ENCODE measurements at places on chromosomes 7 and 10. TPM values are rescaled to one million over a fixed set of nuclear protein-coding genes. Genes with fewer than 3 reads are reported as not detected.

KCNIP2 gene
- 5.9 TPM for total RNA-seq

DNA sequence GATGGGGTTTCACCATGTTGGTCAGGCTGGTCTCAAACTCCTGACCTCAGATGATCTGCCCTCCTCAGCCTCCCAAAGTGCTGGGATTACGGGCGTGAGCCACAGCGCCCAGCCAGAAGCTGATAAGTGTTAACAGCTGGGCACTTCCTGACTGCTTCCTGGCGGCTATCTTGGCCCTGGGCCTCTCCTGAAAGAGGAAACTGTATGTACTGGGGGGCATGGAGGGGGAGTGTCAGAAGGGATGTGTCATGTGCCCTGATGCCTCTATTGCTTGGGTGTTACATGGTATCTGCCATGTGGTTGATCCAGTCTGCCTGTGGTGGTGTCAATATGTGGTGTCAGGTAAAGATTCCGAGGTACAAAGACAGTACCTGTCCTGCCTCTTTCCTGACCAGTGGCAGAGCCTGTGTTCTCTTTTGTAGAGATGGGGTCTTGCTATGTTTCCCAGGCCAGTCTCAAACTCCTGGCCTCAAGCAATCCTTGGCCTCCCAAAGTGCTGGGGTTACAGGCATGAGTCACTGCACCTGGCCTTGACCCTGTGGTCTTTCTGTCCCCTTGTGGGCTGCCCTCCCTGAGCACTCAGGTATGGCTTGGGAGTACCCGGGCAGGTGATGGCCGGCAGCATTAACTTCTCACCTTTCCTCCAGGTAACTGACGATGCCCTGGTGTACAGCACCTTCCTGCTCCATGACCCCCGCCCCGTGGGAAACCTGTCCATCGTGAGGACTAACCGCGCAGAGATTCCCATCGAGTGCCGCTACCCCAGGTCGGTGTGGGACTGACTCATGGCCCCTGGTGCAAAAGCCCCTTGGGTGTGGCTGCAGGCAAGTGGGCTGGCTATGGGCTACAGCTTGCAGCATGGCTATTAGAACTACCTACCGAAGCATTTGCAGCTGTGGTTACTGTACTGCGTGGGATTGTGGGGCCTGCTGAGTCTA lies 4.4 kb downstream of the ZP3 start:
- DNase-seq = no peak

- DNase-seq = no peak
These were observed 22.7 kb downstream of the MKRN1 start for GRCh38 chr7:140456551-140457051.

- DNase-seq = no peak
These were observed 30.7 kb downstream of the PTPRN2 start for GRCh38 chr7:158556721-158557440.

DNA sequence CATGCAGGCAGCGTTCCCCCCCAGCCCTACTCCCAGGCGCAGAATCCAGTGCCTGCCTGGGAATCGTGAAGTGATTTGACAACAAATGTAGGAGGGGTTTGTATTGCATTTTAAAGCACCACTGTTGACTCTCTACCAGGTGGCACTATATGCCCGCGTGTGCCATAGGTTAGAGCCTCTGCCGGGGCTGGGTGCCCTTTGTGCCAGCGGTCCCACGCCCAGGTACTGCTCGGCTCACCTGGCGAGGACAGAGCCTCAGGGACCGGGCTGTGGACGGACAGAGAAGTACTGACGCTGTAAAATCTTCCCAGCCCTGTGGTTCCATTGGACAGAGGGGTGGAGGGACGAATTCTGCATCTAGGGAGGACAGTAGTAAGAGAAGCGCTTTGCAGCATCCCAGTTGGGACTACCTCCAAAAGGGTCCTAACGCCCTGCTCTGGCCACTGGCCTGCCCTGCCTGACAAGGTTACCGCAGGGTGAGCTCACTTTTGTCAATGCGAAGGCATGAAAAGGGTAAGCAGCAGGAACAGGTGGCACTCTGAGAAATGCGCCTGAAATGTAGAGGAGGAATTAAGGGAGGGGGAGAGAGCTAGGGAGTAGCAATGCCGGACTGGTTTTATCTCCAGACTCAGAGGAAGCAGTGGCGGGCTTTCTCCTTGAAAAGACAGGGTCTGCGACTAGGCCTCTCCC lies 788 bp upstream of the CACNA2D1 start:
- peak; percentile 48 for DNase-seq

GRCh38 chr7:1842321-1843221 lies 172.5 kb downstream of the ELFN1 start:
- peak; percentile 80 for DNase-seq

- no peak for DNase-seq
These were observed 43.4 kb upstream of the PDLIM1 start for GRCh38 chr10:95333997-95334804.

DNA sequence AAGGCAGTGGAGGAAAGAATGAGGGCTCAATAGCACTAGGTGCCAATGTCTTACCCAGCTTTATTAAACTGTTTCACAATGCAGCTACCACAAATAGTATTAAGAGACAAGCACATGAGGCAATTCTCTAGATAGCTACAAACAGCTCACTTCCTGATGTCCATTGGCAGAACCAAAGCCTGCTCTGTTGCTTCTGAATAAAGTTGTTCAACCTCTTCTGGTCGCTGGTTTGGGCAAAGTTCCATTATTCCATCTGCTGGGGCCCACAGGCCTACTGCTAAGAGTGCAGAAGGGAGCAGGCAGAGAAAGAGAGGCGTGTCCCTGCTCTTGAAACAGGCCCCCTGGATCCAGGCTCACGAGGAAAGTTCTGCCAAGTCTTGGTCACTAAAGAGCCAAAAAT lies 173.9 kb downstream of the ZNF438 start:
- DNase-seq = no peak

DNA sequence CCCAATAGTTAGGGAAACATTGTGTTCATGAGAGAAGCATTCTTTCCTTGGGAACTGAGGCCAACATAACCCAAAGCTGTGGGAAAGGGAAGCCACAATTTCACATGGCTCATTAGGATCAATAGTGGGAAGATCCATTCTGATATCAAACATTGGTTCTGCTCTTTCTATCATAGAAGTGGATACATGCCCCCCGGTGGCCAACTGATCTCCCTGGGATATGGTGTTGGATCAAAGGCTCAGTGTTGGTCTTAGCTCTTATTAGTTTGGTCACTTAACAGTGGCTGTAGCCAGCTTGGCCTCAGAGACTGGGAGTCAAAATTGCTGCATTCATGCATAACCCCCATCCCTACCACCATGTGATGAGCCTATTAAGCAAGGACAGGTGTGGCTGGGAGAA lies 6.7 kb upstream of the GIMAP4 start:
- no peak for DNase-seq

DNA sequence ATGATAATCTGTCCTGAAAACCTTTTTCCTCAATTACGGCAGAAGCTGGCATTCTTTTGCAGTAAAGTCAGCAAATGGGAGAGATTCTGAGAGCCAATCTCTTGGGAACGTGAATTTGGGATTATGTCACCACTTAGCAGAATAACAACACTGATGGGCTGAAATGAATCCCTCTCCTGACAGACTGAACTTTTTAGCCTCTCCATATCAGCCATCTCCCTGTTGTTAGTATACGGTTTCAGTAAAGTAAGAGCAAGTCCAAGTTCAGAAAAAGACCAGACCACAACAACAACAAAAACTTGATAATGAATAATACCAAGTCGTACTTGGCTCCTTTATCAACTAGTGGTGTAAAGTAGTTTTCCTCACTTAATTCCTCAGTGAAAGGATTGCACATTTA lies 1048.8 kb downstream of the GATA3 start:
- DNase-seq = no peak

DNA sequence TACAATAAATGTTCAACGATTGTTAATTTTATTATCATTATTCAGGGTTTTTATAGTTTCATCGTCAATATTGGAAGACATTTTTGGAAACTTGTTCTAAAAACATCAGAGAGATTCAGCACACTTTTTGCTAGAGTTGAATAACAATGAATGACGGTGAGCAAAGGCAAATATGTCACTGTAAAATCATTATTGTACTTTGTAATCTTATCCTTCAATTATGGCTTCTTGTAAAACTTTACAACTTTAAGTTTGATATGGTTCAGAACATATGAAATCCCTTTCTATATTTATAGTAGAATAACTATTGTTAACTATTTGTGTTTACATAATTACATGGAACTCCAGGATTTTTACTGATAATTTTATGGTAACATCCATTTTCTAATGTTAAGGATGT lies 167.8 kb upstream of the SEMA3A start:
- no peak for DNase-seq

CRYGN gene
- total RNA-seq = 1.2 TPM

SFTPA2 gene
- total RNA-seq = not detected

DNA sequence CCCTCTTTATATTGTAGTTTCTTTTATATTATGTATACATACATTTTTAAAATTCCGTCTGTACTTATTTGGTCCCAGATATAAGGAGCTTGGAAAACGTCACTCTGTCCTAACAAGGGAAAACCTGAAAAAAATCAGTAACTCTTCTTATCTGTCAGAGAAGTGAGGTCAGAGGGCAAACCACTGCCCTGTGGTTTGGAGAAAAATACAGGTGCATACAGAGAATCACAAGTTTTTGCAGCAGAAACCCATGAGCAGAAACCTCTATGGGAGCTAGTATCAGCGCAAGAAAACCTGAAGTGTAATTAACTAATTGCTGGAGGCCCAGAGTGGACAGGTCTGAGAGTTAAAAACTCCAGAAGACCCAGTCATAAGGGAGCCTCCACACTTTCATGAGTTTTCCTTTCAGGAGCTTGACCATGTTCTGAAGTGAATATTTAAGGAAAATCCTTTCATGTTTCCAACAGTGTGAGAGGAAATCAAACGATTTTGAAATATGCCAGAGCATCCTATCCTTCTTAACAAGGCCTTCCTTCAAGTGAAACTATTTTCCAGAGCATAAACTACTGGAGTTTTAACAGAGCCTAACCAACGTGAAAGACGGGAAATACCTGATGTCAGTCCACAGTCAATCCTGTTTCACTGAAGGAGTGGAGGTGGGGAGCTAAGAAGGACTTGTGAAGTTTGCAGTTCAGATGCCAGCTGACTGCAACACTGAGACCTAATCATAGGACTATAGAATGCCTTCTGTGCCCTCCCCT lies 290.8 kb upstream of the BMPER start:
- no peak for DNase-seq

GRCh38 chr7:94949532-94949931 lies 42.1 kb downstream of the PPP1R9A start:
- DNase-seq = no peak

C10orf53 gene
- total RNA-seq = not detected

LIPK gene
- not detected for total RNA-seq

DNA sequence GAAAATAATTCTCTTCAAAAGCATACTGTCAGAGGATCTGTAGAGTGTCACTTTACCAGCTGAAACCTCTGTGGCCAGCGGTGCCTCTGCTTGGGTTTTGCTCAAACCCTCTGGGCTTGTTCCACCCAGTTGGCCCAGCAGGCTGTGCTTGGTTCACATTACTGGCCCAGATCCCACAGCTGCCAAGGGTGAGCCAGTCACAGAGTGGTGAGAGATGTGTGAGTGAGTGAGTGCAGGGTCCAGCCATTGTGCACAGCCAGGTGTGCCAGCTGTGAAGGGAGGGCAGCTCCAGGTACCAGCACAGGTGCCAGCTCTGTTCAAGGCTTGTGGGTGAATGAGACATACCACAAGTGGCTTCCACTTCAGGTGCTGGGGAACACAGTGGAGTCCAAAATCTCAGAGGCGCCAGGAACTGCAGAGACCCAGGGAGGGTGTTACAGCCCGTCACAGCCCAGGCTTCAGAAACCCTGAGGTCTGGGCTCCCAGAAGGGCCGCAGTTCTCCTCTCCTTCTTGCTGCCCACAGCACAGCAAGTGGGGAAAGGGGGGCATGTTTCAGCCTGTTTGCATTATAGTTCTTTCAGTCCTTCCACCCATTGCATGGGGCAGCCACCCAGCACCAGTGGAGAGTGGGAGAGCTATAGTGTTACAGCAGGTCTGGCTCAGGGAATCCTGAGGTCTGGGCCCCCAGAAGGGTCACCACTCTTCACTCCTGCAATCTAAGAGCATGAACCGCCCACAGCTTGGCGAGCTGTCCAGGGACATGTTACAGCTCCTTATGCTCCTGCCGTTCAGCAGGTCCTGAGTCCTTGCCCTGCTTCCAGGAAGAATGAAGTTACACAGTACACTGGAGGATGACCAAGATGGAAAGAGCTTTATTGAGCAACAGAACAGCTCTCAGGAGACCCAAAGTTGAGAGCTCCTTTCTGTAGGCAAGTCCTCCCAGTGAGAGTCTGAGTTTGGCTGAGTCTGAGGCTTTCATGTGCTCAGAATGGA lies 931.7 kb upstream of the SORCS1 start:
- no peak for DNase-seq

DNA sequence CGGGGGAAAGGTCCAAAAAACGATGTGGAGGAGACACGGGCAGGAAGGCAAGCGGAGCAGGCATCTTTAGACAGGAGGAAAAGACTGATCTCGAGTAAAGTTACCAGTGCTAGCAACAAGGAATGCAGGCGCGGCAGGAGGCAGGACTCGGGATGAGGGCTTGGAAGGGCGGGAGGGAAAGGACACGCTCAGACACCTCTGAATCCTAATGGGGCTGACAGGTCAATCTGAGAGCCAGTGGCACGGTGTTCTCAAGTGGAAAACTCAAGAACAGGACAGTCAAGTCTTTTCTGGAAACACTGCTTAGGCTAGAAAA lies 155.3 kb upstream of the COBL start:
- peak; percentile 69 for DNase-seq

DNA sequence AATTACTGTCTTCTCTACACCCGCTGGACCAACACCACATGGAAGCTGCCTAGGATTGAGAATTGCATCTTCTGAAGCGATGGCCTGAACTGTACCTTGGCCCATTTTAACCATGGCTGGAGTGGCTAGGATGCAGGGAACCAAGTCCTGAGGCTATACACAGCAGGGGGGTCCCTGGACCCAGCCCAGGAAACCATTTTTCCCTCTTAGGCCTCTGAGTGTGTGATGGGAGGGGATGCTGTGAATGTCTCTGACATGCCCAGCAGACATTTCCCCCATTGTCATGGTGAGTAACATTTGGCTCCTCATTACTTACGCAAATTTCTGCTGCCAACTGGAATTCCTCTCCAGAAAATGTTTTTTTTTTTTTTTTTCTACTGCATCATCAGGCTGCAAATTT lies 822.7 kb downstream of the PCDH15 start:
- no peak for DNase-seq

DNA sequence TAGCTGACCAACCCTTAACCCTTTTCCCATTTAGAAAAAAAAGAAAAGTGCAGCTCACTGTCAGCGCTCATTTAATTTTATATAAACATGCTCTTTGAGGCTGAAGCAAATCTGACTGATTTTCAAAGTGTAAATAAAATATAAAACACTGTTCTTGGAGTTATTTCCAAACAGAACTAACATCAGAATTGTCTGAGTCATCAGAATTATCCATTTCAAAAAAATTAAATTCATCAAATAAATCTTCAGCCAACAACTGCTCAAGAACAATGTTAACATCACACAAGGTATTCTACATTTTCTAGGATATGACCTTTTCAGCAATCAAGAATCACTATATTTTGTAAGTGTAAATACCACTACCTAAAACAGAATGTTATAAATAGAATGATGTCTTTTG lies 93.6 kb downstream of the MAGI2 start:
- DNase-seq = no peak

DNA sequence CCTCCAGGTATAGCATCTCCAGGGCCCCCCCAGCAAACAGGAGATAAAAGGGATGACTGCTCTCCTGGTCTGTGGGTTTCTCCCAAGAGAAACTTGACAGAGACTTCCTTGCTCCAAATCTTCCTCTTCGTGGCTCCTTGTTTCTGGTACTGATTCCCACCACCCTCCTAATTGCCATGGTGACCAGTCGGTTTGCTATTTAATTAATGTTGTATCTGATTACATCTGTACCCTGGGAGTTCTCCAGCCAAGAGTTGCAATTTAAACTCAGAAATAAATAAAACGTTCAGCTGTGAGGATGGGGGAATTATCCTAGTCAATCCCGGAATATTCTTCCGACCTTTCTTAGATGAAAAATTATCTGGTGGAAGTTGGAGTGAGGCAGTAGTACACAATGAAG lies 264.7 kb downstream of the PAXIP1 start:
- DNase-seq = no peak

All from H7 (cell line).